ENCODE measurements at places on chromosomes 16 and 17.

DNA sequence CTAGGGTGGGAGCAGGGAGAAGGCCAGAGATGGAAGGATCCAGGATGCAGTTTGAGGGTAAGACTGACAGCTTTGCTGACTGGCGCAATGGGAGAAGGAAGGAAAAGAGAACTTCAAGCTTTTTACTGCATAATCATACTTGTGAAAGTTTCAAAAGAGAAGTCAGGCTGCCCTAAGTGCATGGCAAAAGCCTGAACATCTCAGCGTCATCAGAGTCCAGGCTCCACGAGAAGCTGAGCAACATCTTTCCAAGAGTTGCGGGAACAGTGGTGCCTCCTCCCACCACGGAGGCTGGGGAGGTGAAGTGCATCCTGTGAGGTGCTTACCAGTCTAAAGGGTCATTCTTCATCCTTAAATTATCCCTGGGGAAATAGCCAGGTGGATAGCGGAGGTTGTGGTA lies 26.9 kb upstream of the SLC38A8 start:
- DNase-seq, result no peak

DNA sequence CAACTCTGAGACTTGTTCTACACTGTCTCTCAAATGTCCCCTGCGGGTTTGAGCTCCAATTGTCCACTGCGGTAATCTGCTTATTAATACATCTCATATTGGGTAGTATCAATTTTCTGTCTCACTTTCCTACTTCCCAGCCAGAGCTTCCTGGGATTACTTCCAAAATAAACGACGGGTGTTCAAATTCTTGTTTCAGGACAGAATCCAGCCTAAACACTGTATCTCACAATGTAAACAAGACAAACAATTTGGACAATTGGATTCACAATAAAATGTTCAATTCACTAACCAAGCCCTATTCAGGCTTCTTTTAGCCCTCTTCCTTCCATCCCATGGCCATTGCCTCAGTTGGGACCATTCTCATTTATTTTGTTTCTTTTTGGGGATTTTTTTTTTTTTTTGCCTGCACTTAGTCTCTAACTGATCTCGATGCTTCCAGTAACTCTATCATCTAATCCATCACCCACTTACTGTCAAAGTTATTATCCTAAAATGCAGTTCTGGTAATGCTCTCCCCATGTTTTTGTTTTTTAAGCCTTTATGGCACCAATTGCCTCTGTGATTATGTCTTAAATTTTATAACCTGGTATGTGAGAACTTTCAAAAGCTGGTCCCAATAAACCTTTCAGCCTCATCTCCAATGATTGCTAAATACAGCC lies 2.0 kb upstream of the VAT1L start:
- no peak for DNase-seq

- DNase-seq, result no peak
These were observed 2.7 kb downstream of the SOCS1 start for GRCh38 chr16:11253009-11253994.

DNA sequence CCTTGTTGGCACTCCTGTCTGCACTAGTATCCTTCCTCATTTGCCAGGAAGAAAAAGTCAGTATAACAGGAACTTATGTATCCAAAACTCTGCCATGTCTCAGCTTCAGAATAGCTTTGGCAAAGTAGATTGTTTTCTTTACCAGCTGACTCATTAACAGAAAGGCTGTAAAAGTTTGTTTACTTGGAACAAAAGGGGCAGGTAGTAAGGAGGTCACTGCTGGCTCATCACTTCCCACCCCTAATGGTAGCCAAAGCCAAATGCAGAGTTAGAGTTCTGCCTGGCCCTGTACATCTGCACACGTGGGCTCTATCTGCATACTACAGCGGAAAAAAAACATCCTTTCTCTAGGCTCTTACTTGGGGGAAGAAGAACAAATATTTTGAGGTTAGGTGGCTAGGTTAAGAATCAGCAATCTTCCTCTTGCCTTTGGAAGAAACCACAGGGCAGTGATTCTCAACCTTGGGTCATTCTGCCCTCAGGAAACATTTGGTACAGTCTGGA lies 90.9 kb upstream of the BCAR1 start:
- DNase-seq, result peak; percentile 48

GRCh38 chr16:88315543-88316105 lies 67.1 kb upstream of the ZNF469 start:
- DNase-seq, result peak; percentile 91

GRCh38 chr17:73068322-73069153 lies 23.9 kb downstream of the SLC39A11 start:
- peak; percentile 42 for DNase-seq

- DNase-seq, result no peak
These were observed 16.7 kb upstream of the ALKBH5 start for GRCh38 chr17:18166894-18167293.

Data from RWPE1 (cell line).